ENCODE measurements at places on chromosomes 5 and 9. TPM values are rescaled to one million over a fixed set of nuclear protein-coding genes. Genes with fewer than 3 reads are reported as not detected.

GRCh38 chr9:134224127-134224526 is 59.8 kb upstream of the RNU6ATAC start:
- DNase-seq: no peak

- no peak for DNase-seq
Measured at GRCh38 chr5:3121813-3122212, 370.3 kb upstream of the IRX2 start.

DNA sequence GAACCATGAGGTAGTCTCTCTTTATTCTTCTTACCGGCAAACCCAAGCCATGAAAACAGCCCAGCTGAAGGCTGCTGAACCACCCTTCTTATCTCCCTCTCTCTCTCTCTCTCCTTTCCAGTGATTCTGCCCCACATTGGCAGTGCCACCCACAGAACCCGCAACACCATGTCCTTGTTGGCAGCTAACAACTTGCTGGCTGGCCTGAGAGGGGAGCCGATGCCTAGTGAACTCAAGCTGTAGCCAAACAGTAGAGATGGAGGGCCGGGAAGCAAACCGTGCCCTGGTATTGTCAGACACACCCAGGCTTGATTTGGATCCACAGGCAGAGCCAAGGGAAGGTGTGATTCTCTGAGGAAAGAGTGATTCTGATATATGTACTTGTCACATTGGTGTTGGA is 14.0 kb downstream of the GRHPR start:
- DNase-seq: no peak

DNA sequence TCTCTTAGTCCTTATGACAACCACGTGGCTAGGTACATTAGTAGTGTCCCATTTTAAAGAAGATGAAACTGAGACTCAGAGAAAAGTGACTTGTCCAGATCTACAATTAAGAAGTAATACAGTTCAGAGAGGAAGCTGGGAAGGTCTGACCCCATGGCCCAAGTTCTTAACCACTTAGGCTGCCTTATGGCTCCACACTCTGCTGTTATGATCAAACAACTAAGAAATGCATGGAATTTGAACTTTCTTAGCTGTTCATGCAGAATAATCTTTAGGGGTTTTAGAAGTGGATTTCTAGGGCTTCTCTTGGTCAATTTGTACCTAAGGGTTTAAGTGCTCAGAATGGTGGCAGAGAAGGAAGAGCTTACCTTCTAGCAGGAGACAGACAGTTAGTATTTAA is 128.0 kb upstream of the MSX2 start:
- no peak for DNase-seq

DNA sequence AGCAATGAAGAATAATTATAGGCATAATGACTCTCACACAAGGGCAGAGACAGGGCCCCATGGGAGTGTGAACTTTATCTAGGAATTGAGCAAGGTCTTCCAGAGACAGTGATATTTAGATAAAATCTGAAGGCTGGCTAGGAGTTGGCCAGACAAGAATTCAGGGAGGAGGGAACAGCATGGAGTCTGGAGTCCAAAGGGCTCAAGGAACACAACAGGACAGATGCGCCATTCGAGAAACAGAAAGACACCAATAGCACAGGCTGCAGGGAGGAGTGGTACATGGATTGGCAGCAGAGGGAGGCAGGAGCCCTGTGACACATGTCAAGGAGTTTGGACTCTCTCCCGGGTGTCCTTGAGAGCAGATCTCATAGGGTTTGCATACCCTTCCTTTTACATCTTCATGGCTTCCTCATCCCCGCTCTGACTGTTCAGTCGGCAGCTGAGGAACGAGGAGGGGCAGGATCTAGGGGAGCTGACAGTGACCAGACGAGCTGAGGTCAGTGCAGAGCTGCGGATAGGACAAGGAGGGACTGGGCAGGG is 64.0 kb upstream of the XPA start:
- no peak for DNase-seq

DNA sequence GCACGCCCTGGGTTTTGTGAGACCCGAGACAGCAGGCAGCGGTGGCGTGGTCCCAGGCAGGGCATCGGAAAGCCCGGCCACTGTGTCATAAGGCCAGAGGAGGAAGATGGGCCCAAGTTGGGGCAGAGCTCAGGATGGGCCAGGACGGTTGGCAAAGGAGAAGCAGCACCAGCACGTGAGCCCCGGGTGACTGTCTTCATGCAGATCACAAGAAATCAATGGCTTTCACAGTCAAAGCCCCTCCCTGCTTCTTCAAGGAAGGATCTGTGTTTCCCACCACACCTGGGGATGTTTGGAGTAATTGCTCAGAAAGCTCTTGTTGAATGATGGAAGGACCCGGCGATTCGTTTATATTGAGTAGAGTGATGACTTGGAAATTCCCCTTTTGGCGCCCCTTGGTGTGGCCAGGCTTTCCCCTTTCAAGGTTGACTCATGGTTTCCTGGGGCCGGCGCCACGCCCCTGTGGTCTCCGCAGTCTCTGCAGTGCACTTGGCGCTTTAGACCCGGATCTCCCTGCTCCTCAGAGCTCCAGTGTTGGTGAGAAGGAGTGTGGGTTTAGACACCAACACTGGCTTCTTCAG is 52.1 kb downstream of the IL31RA start:
- DNase-seq: no peak

- no peak for DNase-seq
Measured at GRCh38 chr5:172640139-172640538, 924 bp upstream of the NEURL1B start.

DNA sequence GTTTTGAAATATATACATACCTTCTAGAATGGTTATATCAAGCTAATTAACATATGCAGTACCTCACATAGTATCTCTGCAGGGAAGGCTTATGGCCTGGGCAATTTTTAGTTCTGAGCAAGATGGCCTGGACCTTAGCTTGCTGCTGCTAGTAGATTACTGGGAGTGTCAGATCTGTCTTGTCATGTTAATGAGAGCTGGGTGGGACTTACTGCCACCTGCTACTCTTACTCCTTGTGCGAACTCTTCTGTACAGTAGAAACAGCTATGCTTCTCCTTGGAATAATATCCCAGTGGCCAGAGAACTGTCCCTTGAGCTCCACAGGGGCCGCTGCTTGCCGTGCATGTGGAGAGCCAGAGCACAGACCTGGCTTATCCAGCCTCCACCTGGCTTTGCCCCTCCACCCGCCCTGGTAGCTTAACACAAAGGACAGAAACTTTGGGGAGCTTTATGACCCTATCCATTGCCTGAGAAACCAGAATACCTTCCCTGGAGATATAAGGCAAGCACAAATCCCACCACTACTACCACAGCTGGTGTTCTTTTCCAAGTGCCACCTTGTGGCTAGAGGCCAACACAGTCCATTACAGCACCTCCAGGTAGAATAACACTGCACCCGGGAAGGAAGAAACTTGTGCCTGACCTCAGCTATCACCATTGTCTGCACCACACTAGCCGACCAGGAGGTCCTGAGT is 74.4 kb upstream of the RUSC2 start:
- DNase-seq: no peak

DNA sequence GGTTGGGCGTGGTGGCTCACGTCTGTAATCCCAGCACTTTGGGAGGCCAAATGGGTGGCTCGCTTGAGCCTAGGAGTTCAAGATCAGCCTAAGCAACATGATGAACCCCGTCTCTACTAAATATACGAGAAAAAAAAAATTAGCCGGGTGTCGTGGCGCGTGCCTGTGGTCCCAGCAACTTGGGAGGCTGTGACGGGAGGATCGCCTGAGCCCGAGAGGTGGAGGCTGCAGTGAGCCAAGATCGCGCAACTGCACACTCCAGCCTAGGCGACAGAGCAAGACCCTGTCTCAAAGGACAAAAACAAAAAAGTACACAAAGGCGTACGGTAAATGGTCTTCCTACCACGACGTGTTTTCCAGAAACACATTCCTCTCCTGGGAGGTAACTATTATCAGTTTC is 538 bp upstream of the BDP1 start:
- no peak for DNase-seq

DNA sequence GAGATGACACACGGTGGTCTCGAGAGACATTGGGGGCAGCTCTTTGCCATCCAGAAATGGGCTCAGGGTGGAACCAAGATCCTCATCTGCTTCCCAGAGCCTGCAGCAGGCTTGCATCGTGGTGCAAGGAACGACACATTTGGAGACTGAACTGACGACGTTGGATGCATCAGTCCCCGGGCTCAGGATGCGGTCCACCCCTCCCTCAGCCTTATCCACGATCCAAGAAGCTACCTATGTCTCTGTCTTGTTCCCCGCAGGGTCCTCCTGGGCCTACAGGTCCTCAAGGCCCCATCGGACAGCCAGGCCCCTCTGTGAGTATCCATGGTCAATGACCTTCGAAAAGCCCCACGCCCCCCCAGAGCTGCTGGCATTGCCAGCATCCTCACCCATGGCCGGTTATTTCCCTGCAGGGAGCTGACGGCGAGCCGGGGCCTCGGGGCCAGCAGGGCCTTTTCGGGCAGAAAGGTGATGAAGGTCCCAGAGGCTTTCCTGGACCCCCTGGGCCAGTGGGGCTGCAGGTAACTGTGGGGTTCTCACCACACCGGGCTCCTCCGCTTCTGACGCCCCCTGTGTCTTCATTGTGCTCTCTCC is 69.4 kb upstream of the FCN2 start:
- DNase-seq: no peak

Gene GPR150
- polyA plus RNA-seq: not detected

Gene ATP10B
- polyA plus RNA-seq: 0.89 TPM

Gene SLIT3
- 49.7 TPM for polyA plus RNA-seq

Gene SLC2A6
- 1.3 TPM for polyA plus RNA-seq

Gene OLFM1
- polyA plus RNA-seq: 2.5 TPM

Gene UGT3A2
- polyA plus RNA-seq: 19.4 TPM

Data from renal cortex interstitium (tissue), 15 donors.